Left ventricle myocardium superior (tissue), 1 donor: ENCODE measurements at places on chromosomes 3 and 15.

DNA sequence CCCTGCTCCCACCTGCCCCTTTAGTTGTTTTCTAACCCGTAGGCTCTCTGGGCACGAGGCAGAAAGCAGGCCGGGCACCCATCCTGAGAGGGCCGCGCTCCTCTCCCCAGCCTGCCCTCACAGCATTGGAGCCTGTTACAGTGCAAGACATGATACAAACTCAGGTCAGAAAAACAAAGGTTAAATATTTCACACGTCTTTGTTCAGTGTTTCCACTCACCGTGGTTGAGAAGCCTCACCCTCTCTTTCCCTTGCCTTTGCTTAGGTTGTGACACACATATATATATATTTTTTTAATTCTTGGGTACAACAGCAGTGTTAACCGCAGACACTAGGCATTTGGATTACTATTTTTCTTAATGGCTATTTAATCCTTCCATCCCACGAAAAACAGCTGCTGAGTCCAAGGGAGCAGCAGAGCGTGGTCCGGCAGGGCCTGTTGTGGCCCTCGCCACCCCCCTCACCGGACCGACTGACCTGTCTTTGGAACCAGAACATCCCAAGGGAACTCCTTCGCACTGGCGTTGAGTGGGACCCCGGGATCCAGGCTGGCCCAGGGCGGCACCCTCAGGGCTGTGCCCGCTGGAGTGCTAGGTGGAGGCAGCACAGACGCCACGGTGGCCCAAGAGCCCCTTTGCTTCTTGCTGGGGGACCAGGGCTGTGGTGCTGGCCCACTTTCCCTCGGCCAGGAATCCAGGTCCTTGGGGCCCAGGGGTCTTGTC, 48.5 kb downstream of the PGPEP1L start:
- DNase-seq: no peak

- no peak for DNase-seq
Measured at GRCh38 chr3:170044795-170045244, 7.0 kb downstream of the GPR160 start.

DNA sequence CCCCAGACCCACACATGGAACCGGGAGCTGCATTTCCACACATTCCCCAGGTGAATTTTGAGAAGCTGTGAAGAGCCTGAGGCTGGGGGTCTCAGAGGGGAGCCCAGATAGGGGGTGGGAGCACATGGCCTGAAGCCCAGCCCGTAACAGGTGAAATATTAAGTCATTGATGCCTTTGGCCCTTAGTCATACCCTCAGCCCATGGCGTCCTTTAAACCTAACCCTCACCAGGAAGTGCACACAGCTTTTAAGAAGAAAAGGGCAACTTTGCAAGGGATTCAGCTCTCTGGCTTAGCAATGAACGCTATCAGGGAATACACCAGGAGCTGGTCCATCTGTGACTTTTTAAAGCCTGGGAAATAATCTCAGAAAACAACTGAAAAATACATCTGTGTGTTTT, 40.6 kb downstream of the WNT7A start:
- DNase-seq: no peak

- peak; percentile 57 for DNase-seq
Measured at GRCh38 chr15:71812966-71813722, 2.8 kb downstream of the NR2E3 start.

- no peak for DNase-seq
Measured at GRCh38 chr3:141114179-141114745, 63.1 kb downstream of the SPSB4 start.

- no peak for DNase-seq
Measured at GRCh38 chr3:76724075-76724474, 315.8 kb upstream of the ROBO2 start.

DNA sequence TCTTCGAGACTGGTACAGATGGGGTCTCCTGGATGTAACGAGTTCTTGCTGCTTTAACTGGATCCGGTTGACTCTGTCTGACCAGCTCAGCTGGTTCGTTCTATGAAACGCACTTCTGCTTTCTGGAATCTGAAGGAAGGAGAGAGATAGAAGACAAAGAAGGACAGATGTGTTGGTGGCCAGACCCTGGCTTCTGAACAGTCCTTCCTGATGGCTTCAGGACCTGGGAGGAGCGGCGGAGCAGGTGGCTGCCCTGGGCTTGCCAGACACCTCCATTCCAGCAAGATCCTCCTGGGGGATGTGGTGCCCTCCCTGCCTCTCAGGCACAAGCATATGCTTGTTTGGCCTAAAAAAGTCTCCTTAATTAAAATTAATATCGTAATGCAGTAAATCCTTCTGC, 99.9 kb downstream of the APBA2 start:
- no peak for DNase-seq

GRCh38 chr3:130582457-130583153, 65.6 kb downstream of the COL6A6 start:
- DNase-seq: no peak

DNA sequence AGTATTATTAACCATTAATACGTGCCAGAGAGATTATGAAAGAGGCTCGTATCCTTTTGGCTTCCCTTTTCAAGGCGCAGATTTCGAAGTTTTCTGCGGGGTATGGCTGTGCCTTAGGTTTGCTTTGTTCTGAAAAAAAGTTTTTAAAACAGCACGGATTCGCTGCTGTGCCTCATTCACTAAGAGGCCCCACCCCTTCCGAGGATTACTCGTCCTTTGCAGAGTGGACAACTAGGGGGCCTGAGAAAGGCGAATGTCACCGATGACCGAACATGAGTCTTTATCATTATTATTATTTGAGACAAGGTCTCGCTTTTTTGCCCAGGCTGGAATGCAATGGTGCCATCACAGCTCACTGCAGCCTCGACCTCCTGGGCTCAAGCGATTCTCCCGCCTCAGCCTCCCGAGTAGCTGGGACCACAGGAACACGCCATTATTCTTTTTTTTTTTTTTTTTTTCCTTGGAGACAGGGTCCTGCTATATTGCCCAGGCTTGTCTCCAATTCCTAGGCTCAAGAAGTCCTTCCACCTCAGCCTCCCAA, 684 bp upstream of the RPS27L start:
- no peak for DNase-seq

DNA sequence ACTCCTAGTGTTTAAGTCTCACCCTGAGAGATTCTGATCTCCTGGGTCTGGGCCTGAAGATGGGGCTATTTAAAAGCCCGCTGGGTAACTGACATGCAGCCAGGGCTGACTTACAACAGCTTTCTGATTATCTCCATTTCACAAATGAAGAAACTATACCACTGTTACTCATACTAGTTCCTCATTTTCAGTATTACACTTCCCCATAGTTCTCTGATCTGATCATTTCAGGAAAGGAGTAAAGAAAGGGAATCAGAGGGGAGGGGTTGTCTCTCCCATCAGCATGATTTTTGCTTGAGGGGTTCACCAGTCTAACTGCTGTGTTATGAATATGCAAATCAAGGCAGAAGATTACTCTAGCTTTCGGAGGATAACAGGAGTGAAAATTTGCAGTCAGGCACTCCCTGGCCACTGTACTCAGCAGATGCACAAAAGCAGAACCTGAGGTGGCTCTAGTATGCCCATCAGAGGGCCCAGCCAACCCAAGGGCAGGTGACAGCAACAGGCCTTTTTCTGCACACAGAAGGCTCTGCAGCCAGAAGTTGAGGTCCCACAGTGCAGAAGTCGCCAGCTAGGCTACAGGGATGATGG, 59.4 kb downstream of the DAPK2 start:
- DNase-seq: no peak

DNA sequence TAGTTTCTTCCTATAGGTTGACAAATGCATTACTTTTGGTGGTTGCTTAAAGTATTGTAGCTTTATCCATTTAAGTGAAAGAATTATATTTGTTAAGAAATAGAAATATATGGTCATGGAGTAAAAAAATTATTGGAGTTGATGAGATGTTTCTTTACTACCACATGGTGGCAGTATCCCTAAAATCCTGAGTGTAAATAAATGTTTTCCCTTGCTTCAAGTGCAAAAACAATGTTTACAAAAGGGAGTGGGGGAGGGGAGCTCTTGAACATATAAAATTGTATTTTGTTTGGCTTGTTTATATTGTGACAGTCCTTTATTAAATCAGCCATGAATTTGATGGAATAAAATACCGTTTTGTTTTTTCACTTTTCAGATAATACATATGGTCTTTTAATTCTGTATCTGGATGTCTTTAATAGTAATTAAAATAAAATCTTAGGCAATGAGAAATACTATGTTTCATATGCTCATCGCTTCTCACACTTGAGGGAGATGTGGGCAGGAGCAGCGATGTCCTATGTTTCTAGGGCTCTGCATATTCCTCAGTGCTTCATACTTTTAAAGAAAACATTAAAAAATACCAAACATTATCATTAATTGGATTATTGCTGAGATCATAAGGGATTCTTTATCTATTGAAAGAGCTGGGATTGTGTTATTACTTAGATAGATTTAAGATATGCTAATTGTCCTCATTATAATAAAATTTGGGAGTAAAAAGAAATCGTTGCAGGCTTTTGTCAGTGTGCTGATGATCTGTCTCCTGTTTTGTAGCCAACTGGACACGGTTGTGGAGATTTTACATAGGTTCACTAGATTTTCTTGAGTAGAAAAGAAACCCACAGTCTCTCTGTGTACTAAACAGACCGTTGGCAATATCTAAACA, 349.7 kb downstream of the TUSC7 start:
- DNase-seq: no peak

DNA sequence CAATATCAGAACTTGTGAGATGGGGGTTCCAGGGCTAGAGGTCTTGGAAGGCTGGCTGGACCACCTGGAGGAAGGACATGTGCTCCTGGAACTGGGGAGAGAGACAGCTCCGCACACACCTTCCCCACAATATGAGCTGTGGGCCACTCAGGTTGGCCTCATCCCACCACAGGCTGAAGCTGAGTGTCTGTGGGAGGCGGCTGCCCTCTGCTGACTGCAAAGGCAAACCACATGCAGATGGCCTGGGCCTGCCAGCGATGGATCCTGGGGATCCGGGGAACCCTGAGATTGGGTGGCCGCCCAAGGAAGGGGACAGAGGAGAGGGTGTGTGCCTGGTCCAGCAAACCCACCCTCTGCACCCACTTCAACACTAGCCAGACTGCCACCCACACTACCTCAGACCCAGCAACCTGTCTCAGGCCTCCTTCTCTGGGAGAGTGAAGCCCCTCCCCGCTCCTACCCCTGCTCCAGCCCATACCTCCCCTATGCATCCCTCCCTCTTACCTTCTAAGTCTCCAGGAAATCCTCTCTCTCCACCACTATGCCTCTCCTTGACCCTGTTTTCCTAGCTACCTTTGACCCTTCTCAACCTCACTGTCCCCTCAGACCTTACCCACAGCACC, 44.8 kb downstream of the CYP11A1 start:
- peak; percentile 79 for DNase-seq

- peak; percentile 54 for DNase-seq
Measured at GRCh38 chr15:31452595-31453557, 126.2 kb downstream of the KLF13 start.

DNA sequence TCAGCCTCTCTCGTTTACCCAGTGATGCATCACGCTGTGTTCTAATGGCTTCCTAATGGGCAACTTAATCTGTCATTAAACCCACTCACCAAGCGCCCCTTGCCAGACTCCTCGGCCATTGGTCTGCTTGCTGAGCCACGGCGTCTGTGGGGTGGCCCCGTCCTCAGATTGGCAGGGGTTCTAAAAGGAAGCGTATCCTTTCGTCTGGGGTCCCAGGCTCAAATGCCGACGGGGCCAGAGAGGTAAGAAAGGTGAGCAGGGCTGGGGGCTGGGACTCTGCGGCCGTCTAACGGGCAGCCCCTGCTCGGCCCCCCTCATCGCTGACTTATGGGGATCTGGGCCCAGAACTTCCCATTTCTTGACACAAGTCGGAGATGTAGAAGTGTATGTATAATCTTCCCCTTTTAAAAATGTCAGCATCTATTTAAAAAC, 315.1 kb upstream of the PROK2 start:
- DNase-seq: peak; percentile 33

DNA sequence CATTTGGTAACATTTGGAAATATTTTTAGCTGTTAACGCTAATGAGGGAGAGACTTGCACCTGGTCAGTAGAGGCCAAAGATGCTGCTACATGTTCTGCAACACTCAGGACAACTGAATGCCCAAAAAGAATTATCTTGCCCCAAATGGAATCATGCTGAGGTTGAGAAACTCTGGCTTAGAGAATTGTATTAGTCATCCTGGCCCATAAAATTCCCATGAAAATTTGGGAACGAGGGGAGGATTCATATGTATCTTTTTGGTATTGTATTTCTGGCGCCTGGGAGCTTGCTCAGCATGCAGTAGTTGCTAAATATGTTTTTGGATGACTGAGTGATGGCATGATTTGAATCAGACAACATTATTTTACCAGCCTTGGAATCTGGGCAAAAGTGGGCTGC, 59.9 kb downstream of the CHL1 start:
- DNase-seq: no peak

DNA sequence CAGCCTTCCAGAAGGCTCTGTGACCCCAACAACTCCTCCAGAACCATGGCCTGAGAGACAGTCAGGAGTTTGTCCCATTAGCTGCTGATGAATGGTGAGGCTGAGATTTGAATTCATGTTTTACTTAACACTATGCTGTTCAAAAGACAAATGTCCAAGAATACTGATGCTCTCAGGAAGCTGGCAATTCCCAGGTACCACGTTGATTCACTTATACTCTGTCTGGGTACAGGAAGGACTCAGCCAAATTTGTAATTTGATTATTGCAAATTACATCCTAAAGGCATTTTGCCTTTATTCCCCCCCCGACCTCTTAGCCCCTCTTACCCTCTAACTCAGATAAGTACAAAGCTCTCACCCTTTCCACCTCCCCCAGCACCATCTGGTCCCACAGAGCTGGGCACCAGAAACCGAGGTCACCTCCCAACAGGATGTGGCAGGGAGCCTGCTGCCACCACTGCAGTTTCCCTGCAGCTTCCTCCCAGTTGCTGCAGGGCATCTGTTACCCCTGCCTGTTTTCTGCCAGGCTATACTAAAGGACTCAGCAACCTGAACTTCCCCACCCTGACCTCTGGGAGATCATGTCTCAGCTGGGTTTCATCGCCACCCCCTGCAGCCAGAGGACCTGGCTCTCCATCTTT, 33.6 kb downstream of the EAF1 start:
- no peak for DNase-seq

- DNase-seq: no peak
Measured at GRCh38 chr15:77819048-77819850, 186.5 kb upstream of the LINGO1 start.

GRCh38 chr15:30904812-30905211, 1.1 kb downstream of the FAN1 start:
- DNase-seq: no peak

DNA sequence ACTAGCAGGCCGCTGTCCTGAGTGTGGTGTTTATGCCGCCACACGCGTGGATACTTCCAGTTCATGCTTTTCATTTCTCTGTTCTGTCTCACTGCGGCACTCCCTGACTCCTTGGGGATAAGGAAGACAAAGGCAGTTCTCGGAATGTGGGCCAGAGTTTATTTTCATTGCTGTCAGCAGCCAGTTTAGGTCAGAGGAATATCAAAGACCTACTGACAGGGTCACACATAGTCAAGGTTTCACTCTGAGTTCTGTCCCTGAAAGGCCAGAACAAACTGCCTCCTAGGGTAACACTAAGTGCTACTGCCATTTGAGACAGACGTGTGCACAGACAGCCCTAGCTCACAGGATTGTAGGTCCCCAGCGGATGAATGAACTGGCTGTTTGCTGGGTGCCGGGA, 27.3 kb upstream of the SPTBN5 start:
- no peak for DNase-seq

GRCh38 chr3:14166877-14167603, 11.4 kb downstream of the XPC start:
- no peak for DNase-seq
